ENCODE measurements at places on chromosomes 16 and 17. TPM values are rescaled to one million over a fixed set of nuclear protein-coding genes. Genes with fewer than 3 reads are reported as not detected.
A peak's percentile ranks its signal among the peaks of the same experiment; 100 is the strongest.

NAGS gene
- total RNA-seq: 0.96 TPM

CBLN1 gene
- not detected for total RNA-seq

THOC6 gene
- total RNA-seq: 24.9 TPM

AOC3 gene
- total RNA-seq: 1.6 TPM

PIRT gene
- not detected for total RNA-seq

SYNGR3 gene
- 0.60 TPM for total RNA-seq

HIGD1B gene
- total RNA-seq: not detected

DNA sequence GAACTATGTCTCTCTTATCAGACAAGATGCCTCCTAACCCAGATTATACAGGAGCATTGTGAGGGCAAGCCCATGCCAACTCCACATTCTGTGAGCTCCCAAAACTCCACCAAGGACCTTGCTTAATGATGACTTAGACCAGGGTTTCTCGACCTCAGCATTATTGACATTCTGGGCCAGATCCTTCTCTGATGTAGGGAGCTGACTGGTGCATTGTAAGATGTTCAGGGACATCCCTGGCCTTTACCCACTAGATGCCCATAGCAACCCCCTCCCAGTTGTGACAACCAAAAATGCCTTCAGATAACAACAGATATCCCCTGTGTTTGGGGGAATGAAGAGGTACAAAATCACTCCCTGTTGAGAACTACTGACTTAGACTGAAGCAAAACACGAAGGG, 43.6 kb downstream of the HOXB1 start:
- no peaks in the 10 kb centered on the region for H3K4me1 ChIP-seq
- no peak for DNase-seq
- H3K27me3 ChIP-seq: peaks cover 17% of the 10 kb centered on the region
- no peak overlapping the region for H3K4me3 ChIP-seq
- no peak overlapping the region for H3K27ac ChIP-seq
- no peaks in the 10 kb centered on the region for H3K36me3 ChIP-seq

DNA sequence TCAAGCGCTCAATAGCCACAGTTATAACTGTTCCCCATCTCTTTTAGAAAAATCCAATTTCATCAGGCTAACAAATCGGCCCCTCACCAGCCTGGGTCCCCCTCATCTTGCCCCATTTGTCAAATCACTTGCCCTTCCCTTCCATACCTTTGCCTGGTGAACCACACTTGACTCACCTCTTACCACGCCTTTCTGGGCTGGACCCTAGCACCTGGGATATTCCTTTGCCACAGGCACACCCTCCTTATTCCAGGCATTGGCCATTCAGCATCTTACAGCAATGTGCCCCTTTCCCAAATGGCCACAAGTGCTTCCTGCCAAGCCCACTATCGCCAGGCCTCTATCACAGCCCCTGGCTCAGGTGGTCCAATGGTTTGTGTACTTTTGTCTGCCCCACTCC, 14.9 kb downstream of the CMTM4 start:
- H3K4me1 ChIP-seq: no peaks in the 10 kb centered on the region
- H3K36me3 ChIP-seq: no peaks in the 10 kb centered on the region
- H3K27ac ChIP-seq: no peak overlapping the region
- H3K27me3 ChIP-seq: no peaks in the 10 kb centered on the region

DNA sequence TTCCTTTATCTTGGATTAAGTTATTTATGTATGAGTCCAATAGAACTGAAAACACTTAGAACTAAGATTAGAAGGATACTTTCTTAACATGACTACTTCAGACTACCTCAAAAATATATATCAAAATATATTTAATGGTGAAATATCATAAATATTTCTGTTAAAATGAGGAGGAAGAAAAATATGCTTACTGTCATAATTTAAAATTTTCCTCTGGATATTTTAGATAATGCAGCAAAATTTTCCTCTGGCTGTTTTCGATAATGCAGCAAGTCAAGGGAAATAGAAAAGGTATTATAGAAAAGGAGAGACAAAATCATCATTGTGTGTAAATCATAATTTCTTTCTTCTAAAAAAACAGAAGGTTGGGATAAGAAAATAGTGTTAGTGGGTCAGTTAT, 263.3 kb downstream of the HS3ST3A1 start:
- peaks cover 3% of the 10 kb centered on the region for H3K4me1 ChIP-seq
- H3K4me3 ChIP-seq: no peak overlapping the region
- no peak overlapping the region for H3K27ac ChIP-seq
- peaks cover 15% of the 10 kb centered on the region for H3K27me3 ChIP-seq

DNA sequence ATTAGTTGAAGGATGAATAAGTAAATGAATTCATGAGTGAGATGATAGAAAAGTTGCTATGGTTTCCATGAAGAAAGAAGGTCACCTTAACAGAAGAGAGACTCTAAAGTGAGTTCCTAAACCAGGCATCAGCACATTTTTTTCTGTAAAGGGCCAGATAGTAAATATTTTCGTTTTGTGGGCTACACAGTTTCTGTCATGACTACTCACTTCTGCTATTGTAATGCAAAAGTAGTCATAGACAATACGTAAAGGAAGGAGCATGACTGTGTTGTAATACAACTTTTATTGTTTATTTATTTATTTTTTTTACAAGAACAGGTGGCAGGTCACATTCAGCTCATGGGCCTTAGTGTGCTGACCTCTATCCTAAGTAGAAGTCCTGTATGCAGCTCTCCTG, 426.1 kb upstream of the DYNLRB2 start:
- H3K27me3 ChIP-seq: peaks cover 10% of the 10 kb centered on the region
- H3K27ac ChIP-seq: no peak overlapping the region
- H3K36me3 ChIP-seq: no peaks in the 10 kb centered on the region
- no peak for DNase-seq
- no peak overlapping the region for H3K4me3 ChIP-seq
- no peaks in the 10 kb centered on the region for H3K4me1 ChIP-seq

DNA sequence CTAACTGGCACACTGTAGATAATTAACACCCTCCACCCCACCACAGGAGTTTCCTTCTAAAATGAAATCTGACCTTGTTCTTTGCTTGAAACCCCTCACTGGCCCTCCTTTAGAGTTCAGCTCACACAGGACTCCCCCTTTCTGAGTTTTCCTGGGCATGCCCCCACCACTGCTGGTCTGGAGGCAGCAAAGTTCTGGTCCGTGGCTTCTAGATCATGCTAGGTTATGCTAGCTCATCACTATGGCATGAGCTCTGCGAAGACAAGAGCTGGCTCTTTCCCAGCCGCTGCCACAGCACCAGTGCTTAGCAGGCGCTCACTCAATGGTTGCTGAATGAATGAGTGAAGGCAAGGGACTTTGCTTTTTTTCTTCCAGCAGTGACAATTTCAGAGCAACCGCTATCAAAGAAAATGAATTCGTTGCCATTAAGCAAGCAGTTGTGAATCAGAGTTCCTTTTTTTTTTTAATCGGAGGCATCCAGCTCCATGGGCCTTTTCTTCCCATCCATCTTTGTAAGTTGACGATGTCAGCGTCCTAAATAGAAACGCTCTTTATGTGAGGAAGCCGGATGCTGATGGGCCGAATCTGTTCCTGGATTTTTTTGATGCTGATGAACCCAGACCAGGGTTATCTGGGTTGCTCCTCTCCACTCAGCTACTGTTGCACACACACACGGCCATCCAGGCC, 80.8 kb upstream of the NOL11 start:
- DNase-seq: no peak
- no peaks in the 10 kb centered on the region for H3K27me3 ChIP-seq
- no peak overlapping the region for H3K4me3 ChIP-seq
- peaks cover 14% of the 10 kb centered on the region for H3K36me3 ChIP-seq
- peaks cover 19% of the 10 kb centered on the region for H3K4me1 ChIP-seq

DNA sequence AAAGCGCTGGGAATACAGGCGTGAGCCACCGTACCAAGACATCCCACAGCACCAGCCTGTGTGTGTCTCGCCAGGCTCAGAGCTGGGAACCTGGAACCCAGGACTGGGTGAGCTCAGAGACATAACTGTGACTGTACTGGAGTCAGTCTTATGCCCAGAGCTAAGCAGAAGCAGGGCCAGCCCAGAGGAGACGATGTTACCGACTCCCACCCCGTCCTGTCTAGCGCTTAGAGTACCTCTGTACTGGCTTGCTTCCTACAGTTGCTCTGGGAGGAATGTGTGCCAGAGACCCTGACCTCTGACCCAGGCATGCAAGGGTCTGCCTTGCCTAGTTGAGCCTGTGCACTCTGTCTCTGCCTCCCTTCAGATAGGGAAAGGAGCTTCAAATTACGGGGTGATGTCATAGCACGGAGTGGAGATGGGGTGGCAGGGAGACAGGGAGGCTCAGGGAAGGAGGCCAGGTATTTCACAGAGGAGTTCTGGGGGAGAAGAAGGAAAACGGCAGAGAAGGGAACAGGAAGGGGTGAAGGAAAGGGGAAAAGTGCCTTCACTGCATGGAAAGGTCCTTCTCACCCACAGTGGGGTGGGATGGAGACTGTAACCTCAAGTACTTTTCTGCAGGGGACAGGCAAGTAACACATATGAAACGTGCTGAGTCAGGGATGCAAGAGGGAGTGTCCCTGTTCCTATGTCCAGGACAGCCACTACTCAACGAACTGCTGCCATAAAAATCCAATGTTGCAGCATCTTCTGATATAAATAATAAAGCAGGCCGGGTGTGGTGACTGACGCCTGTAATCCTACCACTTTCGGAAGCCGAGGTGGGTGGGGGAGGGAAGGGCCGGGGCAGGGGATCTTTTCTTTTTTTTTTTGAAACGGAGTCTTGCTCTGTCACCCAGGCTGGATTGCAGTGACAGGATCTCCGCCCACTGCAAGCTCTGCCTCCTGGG, 5.8 kb upstream of the ARMC5 start:
- H3K4me3 ChIP-seq: no peak overlapping the region
- H3K27ac ChIP-seq: peak overlapping the region; percentile 89
- H3K4me1 ChIP-seq: peaks cover 53% of the 10 kb centered on the region

DNA sequence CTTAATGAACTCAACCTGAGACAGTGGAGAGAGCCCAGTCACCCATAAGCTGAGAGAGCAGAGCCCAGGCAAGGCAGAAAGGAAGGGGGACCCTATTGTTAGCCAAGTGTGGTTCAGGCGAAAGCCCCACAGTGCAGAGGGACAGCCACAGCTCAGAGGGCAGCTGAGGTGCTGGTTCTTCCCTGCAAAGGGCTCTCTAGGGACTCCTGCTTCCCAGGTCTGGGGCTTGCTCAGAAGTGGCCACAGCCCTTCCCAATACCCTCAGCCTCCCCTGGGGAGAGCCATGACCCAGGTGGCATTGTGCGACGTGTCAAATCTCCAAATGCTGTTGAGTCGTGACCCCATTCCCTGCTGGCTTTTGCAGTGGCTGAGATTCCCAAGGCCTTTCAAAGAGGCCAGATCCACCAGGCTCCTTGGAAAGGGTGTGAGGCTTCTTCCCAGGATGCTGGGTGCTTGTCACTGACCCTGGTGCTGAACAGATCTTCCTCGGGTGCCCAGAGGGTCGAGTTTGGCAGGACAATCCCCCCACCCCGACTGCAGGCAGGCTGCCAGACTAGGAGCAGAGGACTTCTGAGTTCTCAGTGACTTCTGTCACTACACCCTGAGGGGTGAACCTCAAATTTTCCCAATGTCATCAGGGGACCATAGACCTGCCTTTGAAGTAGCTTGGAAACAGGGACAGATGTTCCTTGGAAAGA, 2.5 kb upstream of the CCL17 start:
- H3K4me1 ChIP-seq: peaks cover 4% of the 10 kb centered on the region
- H3K27ac ChIP-seq: no peak overlapping the region
- H3K4me3 ChIP-seq: no peak overlapping the region
- no peaks in the 10 kb centered on the region for H3K27me3 ChIP-seq

DNA sequence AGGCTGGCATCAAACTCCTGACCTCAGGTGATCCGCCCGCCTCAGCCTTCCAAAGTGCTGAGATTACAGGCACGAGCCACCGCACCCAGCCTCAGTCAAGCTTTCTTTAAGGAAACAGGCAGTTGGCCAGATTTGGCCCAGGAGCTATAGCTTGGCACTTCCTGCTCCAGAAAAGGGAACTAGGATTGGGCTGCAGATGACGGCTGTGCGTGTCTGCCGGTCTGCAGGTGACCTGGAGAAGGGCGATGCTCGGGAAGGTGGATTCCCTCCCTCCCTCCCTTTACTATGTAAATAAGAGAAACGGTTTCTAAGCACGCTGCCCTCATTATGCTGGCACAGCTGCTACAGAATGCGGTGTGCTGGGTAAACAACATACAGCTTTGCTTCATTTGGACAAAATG, 215.9 kb downstream of the RPTOR start:
- peaks cover 68% of the 10 kb centered on the region for H3K4me1 ChIP-seq
- no peak for DNase-seq

GRCh38 chr17:59558039-59558438, 7.4 kb upstream of the DHX40 start:
- no peak for DNase-seq
- peaks cover 3% of the 10 kb centered on the region for H3K27me3 ChIP-seq
- no peaks in the 10 kb centered on the region for H3K4me1 ChIP-seq

DNA sequence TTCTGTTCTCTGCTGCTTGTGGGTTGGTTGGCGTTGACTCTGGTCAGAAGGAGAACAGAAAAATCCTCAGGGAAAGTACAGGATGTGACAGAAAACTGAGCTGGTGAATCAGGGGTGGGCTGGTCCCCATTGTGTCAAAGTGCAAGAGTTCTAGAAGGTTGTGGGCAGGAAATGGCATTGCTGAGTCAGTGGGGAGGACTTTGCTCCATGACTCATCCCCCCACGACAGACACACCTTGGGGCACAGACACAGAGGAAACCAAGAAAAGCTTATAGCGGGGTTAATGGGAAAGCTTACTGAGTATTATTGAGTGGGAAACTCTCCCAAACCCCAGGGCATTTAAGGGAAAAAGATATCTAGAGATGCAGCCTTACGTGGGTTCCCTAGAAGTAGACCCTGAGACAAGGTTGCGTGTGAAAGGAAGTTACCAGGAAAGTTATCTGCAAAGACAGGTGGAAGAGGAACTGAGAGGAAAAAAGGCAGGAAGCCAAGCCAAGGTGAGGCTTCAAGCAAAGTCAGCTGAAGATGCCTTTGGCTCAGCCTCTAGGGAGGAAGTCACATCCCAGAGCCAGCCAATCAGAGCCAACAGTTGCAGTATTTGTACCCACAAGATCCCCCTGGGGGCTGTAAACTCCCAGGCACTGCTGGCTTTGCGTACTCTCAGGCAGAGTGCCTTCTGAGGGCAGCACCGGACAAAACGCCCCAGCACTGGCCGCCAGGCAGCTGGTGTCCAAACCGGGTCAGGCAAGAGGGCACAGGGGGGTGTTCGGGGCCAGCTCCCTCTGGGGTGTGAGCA, 86.4 kb downstream of the FOXL1 start:
- DNase-seq: no peak
- H3K27me3 ChIP-seq: peaks cover 9% of the 10 kb centered on the region
- H3K4me1 ChIP-seq: no peaks in the 10 kb centered on the region
- no peaks in the 10 kb centered on the region for H3K36me3 ChIP-seq
- H3K27ac ChIP-seq: no peak overlapping the region
- no peak overlapping the region for H3K4me3 ChIP-seq

GRCh38 chr17:12726131-12726530, 60.4 kb downstream of the MYOCD start:
- H3K4me1 ChIP-seq: no peaks in the 10 kb centered on the region
- H3K27me3 ChIP-seq: peaks cover 2% of the 10 kb centered on the region
- H3K4me3 ChIP-seq: no peak overlapping the region
- no peak for DNase-seq
- no peaks in the 10 kb centered on the region for H3K36me3 ChIP-seq
